Fibroblast of skin of back (primary cell): ENCODE measurements at places on chromosomes 5 and 9.
A peak's percentile ranks its signal among the peaks of the same experiment; 100 is the strongest.

DNA sequence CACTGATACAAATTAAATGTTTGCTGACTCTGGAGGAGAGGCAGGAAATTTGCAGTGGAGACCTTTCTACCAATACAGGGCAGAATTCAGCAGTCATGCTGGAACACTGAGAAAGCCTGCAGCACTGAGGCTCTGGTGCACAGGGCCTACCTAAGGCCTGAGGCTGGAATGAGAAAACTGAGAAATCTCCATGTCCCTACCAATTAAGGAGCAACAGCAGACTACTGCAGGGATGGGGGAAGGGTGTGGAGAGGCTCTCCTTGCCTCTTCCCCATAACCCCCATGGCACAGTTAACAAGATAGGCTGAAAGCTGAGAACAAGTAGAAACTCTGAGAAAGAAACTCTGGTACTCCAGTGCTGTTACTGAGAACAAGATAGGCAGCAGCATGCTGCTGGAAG lies 10.5 kb downstream of the FBXO4 start:
- no peak for DNase-seq

- no peak for DNase-seq
These were observed 73.9 kb downstream of the CSNK1G3 start for GRCh38 chr5:123585871-123586270.

- DNase-seq, result peak; percentile 91
These were observed 43.3 kb downstream of the SLC28A3 start for GRCh38 chr9:84297162-84297821.

DNA sequence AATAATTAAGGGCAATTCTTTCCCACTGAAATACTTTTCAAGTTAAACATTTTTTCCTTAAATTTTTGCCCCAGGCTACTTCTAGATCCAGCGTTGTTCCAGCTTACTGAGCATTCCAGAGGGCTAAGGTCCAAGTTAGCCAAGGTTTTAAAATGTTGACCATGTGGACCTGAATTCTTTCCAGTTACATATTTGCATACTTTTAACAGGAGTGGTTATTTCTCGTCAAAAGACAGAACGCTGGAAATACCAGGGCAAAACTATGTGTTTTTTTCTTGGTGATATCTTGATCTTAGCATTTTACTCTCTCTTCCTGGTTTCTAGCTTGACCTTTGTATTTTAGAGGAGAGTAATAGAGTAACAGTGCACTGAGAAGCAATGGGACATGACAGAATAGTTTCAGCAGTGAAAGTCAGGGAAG lies 32.8 kb downstream of the TMC1 start:
- DNase-seq, result peak; percentile 96

DNA sequence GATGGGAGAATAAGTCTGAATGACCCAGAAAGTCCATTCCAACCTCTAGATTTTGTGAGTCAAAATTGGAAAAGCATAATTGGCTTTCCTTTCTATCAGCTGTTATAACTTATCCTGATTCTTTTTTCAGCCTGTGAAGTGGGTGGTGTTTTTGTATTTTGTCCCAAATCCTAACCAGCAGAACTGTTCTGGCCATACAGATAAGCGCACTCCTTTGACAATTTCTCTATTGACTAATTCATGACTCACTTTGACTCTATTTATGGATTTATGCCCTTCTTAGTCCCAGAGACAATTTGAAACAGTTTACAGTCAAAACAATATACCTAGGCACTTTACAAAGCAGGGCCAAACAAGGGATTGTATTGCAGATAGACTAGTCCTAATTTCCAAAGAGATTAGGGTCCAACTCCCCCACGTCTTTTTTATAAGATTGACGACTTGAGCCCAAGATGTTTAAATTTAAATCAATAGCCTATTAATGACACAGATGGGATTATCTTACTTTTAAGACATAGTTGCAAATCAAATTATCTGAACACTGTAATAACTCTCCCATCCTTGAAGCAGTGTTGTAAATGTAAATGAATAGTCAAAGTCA lies 301.7 kb upstream of the SEMA6A start:
- DNase-seq, result no peak

DNA sequence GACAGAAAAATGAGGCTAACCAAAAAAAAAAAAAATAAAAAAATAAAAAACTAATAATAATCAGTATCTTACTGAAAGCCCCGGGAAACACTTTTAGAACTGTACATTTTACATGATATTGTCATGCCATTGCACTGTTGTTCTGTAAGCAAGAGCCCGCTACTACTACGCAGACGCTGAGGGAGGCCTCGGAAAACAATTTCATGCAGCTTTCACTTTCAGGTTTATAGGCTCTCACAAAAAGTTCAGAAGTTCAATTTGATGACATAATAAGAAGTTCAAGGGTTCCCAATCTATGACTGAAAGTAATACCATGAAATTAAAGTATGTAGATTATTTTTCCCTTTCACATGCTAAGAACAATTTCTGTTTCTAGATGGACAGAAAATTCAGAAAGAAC lies 318.3 kb upstream of the ITGA1 start:
- DNase-seq, result no peak

- no peak for DNase-seq
These were observed 573.8 kb upstream of the CDH9 start for GRCh38 chr5:27612161-27612560.

DNA sequence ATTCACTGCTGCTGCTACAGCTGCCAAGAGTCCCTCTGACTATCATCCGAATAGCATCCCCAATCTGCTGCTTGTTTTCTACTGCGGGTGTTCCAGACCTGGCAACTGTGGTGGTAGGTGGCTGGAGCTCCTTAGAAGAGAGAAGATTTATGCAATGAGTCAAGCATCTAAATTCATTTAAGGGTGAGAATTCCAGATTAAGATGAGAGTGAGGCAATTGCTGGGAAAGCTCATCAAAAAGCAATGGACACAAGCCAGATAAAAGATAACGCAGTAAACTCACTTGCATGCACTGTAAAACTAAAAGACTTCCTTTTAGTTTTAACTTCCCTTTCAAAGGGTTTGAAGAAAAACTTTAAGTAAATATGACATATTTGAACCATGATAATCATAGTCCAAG lies 3.9 kb downstream of the PLK2 start:
- DNase-seq, result no peak

DNA sequence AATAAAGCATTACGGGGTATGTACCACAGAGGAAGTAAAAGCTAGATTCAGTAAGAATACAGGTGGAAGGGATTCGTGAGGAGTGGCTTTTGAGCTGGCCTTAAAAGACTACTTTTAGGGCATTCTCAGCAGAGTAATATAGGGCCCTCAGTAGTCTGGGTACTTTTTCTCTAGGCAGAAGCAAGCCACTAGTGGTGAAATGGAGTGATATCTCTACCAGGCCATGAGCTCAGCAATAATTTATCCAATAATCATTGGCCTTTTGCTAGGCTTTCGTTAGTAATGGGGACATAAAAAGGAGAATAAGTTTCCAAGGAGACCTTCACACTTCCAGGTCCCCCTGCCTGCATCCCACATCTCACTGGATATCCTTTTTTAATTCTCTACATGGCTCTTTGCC lies 1.7 kb downstream of the POLR3G start:
- no peak for DNase-seq

DNA sequence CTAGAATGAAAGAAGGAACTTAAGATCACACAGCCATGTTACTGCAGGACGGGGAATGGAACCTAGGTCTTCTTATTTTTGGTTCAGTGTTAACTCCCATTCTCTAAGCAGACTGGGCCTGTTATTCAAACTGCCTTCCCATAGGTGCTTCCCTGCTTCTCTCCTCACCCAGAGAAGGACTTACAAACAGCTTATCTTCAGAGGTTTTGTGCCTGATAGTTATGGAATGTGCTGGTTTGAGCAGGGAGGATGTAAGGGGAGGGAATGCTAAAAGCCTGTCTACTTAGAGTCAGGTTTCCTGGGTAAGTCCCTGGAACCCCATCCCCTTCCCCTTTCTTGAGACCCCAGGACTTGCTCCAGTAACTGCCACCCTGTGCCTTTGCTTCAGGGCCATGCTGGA lies 4.2 kb upstream of the PSMD5 start:
- no peak for DNase-seq

DNA sequence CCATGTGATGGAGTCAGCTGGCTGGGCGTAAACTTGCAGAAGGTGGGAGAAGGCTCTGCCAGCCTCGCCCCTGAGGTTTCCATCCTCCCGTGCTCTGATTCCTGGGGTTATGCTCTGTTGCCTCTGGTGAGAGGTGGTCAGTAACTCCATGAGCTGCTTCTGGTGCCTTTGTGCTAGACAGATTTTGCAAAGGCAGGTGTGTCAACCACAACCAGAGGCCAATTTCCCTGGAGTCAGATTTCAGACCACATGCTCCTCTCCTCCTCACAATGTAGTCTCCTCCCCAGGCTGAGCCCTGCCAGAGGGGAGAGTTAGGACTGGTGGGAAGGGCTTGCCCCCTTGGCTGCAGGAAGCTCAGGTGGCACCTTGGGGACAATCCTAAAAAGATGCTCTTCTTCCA lies 38.8 kb upstream of the TENT4A start:
- no peak for DNase-seq

- no peak for DNase-seq
These were observed 208.5 kb downstream of the TMEM161B start for GRCh38 chr5:88060194-88060593.

GRCh38 chr5:88952996-88953643 lies 70.1 kb upstream of the MEF2C start:
- DNase-seq, result no peak

GRCh38 chr9:22512495-22512894 lies 65.9 kb downstream of the DMRTA1 start:
- DNase-seq, result no peak

DNA sequence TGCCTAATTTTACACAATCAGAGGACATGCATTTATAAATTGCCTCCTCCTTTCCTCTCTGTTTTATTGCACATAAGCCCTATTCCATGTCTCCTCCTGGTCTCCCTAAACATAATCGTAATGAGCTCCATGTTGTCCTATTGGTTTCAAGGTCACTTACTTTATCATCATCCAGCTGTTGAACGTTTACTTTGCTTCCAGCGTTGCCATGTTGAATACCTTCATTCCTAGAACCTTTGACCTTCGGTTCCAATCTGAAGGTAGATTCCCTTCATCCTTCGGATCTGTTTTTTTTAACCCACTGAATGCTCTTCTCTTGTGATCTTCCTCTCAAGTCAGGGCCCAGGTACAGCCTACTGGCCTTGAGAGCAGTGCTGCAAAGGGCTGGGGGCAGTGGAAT lies 84.3 kb downstream of the PJA2 start:
- no peak for DNase-seq

DNA sequence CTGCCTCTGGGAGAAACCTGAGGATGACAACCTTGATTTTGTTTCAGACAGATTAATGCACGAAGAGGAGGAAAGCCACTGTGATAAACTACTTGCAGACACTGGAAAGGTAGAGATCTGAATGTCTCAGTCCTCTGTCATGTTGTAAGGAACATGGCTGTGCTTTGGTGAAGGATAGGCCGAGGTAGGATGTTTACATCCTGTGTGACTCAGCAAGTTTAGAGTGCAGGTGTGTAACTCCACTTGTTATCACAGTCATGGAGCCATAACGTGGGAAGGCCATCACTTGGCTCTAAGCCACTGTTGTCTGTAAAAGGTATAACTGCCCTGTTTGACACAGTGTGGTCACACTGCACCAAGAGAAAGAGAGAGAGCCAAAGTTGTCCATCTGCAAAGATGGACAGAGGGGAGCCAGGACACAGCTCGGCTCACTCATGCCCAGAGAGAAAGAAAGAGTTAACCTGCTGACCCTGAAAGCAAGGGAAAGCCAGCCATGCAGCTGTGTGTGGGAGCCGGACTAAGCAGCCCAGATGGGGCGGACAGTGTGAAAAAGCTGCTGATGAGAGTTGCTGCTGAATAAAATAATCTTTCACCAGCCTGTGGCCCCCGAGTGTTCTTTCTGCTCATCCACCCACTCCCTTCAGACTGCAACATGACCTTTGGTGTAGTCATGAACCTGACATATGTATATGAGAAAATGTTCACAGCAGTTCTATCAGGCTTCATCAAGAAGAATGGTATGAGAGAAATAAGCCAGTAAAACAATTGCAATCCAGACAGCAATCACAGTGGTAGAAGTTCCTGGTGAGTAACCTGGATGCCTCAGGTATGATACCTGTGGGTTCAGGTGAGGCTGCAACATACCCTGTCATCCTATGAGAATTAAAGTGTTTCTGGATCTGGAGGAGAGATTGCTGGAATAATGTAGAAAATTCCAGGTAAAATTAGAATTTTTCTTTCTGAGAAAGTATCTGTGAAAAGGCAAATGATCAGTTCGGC lies 115.9 kb downstream of the TARS1 start:
- no peak for DNase-seq

DNA sequence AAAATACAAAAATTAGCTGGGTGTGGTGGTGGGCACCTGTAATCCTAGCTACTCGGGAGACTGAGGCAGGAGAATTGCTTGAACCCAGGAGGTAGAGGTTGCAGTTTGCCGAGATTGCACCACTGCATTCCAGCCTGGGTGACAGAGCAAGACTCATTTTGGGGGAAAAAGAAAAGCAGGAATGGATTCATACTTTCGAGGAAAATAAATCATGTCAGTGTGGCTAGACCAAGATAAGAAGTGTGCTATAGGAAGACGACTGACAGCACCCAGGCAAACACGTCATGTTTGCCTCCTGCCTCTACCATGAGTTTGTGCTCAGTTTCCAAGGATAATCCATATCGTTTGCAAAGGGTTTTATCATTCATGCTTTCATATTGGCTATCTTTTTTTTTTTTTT lies 19.3 kb upstream of the ATOSB start:
- DNase-seq, result no peak

GRCh38 chr5:107381189-107381856 lies 289.4 kb downstream of the EFNA5 start:
- peak; percentile 92 for DNase-seq

GRCh38 chr9:115165233-115165632 lies 47.3 kb upstream of the TNC start:
- no peak for DNase-seq

DNA sequence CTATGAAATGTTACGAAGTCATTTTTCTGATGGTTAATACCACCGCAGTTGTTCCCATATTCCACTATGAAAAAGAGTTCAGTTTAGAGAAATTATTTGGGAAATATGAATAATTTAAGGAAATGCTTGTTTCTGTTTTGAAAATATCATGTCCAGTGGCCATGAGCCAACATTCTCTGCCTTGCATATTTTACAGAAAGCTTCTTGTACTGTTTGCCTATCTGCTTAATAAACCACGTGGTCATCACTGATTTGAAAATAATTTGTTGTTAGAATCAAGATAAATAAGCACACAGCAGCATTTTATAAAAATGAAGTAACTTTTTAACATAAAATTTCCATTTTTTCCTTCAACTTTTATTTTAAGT lies 381.5 kb upstream of the CDH18 start:
- no peak for DNase-seq

- DNase-seq, result peak; percentile 99
These were observed 32.9 kb upstream of the STXBP1 start for GRCh38 chr9:127578952-127579853.

DNA sequence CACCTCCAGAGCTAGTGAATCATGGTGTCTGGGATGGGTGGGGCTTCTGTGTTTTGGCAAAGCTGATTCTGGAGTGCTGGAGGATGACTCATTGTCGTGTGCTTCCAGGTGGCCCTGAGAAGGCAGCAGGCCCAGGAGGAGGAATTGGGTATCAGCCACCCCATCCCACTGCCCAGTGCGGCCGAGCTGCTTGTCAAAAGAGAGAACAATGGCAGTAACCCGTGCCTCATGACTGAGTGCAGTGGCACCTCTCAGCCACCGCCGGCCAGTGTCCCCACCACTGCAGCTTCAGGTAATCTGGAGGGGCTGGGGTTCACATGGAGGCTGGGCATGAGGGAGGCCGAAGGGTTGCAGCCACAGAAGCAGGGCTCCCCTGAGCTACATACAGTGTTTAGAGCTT lies 5.4 kb downstream of the DMRT1 start:
- DNase-seq, result no peak

GRCh38 chr9:95462249-95463147 lies 54.3 kb downstream of the PTCH1 start:
- DNase-seq, result peak; percentile 85
